ENCODE measurements at places on chromosomes 2 and 18. TPM values are rescaled to one million over a fixed set of nuclear protein-coding genes. Genes with fewer than 3 reads are reported as not detected.

The SLC9A2 gene
- total RNA-seq, result 0.14 TPM

DNA sequence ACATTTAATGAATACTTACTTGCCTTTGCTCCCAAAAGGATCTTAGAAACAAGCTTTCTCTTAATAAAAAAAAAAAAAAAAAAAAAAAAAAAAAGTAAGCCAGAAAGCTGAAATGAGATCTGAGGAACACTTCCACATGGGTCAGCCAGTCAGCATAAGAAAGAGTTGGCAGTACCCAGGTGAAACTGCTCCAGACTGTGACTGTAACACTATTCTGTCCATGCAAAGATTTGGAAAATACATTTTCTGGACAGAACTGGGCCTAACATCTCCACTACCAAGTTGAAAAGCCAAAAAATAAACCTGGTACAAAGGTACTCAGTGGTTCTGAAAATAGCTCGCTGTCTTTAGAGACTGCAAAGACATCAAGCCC is 135.7 kb downstream of the THADA start:
- no peak for DNase-seq

- DNase-seq, result no peak
These were observed 358 bp downstream of the USP37 start for GRCh38 chr2:218567797-218568189.

DNA sequence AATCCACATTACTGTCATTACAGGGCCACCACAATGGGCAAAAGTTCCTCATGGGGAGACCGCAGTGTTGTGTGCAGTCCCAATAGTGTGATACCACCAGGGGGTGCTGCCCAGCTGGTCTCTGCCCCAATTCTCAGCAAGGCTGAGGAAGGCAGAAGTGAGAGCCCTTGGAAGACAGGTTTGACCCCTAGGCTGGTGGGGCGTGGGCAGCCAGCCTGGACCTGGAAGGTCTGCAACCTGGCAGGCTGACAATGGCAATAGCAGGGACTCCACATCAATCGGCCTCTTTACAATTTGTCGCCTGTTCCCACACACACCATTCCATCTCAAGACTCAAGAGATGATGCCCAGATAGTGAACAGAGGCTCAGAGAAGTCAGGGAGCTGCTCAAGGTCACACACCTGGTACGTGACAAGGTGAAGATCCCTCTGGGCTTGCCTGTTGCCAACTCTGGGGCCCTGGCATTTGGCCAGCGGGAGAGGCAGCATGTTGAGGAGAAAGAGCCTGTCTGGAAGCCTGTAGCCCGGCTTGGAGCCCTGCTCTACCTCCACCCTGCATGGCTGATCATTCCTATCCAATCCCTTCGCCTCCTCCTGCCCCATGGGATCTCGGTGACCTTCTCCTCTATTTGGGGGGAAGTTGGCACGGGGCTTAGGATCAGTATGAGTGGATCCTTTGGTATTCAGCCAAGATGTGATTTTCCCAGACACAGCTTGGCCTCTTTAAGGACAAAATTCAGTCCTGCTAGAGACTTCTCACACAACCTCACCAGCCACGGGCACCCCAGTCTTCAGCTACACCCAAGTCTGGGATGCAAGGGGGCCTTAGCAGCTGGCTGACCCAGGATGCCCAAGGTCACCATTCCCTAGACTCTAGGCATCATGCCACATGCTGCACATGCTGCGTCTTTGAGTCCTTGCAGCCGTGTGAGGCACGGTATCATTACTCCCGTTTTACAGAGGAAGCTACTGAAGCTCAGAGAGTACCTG is 2.9 kb upstream of the ATOH8 start:
- DNase-seq, result peak; percentile 90

DNA sequence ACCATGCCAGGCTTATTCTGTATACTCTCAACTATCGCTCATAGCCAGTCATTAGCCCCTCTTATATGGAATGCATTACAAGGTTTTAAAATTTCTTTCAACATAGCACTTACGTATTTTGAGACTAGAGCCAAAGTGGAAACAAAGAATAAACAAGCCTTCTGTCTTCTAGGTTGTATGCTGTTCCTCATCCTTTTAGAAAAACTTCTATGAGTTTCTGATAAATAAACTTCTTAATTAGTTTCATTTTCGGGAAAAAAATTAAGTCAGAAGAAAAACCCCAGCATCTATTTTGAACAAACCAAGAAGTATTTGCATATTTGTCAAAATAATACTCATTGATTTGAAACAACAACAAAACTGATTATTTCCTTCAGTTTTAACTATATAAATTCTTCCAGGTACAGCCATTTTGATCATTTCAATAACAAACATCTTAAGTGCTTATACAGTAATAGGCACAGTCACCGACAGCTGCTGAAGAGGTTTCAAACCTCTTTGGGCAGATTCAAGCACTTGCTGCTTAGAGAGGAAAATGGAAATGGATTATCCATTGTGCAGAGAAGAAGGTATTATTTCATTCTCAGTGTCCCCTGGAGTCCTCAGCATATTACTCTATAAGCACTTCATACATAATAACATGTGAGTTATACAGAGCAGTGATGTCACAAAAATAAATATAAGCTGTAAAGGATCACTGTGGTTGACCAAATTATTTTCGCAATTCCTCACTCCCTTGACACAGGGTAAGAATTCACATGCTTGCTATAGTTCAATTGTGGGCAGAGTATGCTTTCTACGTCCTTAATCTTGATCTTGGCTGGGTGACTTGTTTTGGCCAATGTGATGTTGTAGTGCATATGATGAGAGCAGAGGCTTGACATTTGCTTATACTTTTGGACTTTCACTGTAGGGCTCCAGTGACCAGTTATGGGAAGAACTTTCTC is 833.8 kb downstream of the TRIB2 start:
- DNase-seq, result no peak

The C2orf81 gene
- total RNA-seq, result 3.2 TPM

DNA sequence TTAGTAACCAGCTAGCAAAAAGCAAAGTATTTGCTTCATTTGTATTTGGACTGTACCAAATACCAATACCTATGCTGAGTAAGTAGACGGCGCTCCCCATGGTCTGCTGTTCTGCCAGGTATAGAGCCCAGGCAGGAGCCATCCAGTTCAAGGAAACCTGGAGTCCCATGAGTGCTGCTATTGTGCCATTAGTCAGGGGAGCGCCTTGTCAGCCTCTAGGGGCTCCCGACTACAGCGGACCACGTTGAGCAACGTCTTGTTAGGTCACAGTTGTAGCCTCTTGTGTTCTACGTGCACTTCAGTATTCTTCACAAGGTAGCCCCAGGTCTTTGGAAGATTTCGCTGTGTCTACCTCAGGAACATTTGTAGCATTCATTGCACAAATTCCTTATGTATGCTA is 21.6 kb upstream of the SLC9A2 start:
- peak; percentile 54 for DNase-seq

DNA sequence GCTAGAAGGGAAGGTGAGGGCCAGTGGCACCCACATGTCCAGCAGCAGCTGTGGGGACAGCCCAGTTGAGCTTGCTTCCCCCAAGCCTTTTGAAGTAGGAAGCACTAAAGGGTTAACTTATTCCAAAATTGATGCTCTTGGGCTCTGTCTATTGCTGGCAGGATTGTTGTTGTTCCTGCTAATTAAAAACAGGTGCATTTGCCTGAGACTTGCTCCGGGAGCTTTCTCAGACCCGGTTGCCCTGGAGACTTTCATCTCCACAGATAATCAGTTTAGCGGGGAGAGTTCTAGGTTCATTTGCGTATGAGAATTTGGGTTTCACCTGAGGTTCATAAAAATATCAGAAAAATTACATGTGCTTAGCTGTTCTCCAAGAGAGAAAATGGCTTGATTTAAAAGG is 277.3 kb downstream of the LRATD1 start:
- no peak for DNase-seq

The SLC25A12 gene
- 0.67 TPM for total RNA-seq

The MZT2A gene
- total RNA-seq, result 140 TPM

The PDK1 gene
- total RNA-seq, result 20.0 TPM

GRCh38 chr18:79590191-79591031 is 89.2 kb upstream of the CTDP1 start:
- no peak for DNase-seq

The CXXC1 gene
- total RNA-seq, result 96.0 TPM

DNA sequence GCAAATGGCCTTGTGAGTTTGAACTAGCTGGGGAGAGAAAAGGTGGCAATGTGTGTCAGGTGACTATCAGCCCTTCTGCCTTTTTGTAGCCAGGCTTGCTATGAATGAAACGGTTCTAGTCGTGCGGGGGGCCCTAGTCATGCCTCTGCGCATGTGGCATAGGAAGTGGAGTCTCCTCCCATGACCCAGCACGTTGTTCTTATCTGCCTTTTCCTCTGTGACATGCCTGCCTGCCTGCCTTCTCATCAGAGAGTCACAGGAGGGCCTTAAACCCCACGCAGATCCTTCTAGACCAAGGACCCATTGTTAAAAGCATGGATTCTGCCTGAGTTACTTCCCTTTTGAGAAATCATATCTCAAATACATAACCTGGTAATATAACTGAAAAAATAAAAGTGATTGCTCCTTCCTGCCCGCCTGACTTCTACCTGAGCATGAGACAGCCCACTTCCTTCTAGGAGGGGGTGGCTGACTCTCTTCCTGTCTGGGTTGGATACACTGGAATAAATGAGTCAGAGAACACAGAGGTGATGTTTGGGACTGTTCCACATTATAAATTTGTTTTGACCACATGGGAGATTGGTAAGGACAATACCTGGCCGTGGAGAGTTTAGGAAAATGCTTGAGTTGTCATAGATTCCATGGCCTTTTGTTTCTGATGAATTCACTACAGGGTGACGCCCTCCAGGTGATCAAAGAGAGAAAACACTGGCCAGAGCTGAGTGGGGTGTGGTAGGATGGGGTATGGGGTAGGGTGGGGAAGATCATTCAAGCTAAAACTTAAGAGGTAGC is 49.8 kb downstream of the FBLN7 start:
- DNase-seq, result no peak

DNA sequence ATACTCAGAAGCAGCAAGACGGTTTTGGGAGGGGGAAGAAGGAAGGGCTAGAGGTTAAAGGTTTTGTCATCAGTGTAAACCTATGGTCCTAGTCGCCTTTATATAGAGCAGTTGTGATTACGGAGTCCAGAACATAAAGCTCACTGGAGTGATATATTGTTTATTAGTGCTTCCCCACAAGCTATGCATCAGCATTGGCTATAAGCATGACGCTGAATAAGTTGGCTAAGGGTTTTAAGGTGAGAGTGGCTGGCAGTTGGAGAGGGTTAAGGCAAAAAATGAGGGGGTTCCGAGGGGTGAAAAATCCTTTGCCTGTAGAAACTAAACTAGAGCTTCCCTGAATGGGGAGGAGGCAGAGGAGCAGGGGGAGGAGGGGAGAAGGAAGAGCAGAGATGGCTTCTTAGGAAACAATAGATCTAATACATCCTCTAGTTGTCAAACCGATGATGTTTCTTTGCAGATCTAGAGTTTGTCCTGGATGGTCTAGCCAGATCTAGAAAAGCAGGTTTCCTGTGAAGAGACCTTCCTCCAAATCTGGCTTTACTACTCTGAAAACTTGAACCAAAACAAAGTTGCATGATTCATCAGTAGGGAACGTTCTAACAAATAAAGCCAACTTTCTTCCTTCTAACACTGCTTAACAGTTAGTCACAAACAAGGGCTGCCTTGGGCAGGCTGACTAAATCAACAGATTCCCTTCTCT is 2.5 kb downstream of the KLF7 start:
- no peak for DNase-seq

GRCh38 chr2:95138702-95139101 is 17.1 kb upstream of the MRPS5 start:
- no peak for DNase-seq

DNA sequence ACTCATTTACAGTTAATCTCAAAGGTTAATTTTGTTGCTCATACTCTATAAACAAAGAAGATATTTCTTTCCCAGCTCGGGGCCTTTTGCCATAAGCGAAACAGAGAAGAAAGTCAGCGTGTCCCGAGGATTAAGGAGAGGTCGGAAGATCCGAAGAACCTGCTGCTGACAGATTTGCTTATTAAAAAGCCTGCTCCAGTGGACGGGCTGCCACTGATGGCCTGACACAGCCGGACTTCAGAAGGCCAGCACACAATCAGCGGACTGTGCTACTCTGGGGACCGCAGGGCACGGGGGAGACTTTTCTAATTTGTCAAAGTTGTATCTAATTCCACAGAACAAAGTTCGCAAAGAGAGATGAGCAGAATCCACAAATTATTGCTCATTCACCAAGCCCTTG is 315.4 kb downstream of the ETAA1 start:
- no peak for DNase-seq

The RALBP1 gene
- total RNA-seq, result 62.2 TPM

The RAB27B gene
- total RNA-seq, result 0.40 TPM

GRCh38 chr2:172296267-172297046 is 130.9 kb upstream of the ITGA6 start:
- peak; percentile 47 for DNase-seq

- DNase-seq, result no peak
These were observed 1.5 kb upstream of the GPD2 start for GRCh38 chr2:156434461-156435291.

DNA sequence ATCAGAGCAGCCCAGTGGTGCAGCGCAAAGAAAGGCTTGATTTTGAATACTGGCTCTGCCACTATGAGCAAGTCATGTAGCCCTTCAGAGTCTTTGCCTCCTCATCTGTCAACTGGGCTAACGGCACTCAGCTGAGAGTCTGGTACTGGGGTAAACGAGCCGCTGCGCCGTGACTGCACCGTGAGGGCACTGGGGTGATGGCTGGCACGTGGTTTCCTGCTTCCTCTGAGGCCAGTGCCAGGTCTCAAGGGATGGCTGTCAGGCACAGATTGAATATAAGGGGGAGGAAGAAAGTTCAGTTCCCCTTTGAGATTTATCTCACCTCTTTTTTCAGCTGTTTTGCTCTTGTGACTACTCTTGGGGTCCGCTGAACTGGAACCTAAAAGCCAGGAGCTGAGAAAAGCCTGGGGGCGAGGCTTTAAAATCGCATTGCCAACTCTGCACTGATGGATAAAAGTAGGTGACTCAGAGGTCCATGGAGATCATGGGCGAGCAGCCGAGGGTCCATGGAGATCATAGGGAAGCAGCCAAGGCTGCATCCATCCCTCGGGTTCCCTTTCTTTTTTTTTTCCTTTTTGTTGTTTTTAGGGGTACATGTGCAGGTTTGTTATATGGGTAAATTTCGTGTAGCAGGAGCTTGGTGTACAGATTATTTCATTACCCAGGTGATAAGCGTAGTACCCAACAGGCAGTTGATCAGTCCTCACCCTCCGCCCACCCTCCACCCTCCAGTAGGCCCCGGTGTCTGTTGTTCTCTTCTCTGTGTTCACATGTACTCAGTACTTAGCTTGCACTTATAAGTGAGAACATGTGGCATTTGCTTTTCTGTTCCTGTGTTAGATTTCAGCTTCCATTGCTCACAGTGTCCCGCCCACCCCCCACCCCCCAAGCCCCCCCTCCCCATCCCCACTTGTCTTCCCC is 114.3 kb downstream of the SPP2 start:
- DNase-seq, result no peak

DNA sequence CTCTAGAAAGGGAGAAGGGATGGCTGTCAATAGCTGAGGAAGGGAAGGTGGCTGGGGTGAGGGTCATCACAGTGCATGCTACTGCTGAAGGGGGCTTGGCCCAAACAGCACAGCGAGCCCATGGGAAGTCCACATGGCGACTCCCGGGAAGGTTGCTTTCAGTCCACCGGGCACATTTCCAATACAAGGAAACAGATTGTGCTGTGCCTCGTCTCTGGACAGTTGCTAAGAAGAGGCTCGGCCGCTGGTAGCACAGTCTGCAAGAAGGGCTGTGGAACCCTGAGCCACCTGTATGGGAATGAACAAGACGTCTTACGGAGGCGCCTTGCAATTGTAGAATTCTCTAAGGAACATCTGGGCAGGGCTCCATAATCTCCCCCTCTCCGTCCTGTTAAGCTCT is 123.1 kb downstream of the CELF4 start:
- no peak for DNase-seq

All from endodermal cell (in vitro differentiated cells).